Right cardiac atrium (tissue), 5 donors: ENCODE measurements at places on chromosomes 3 and 15. TPM values are rescaled to one million over a fixed set of nuclear protein-coding genes. Genes with fewer than 3 reads are reported as not detected.

TTC21A gene
- polyA plus RNA-seq, result 2.0 TPM

BNC1 gene
- polyA plus RNA-seq, result 0.34 TPM

GXYLT2 gene
- polyA plus RNA-seq, result 12.5 TPM

ACTRT3 gene
- polyA plus RNA-seq, result 1.1 TPM

GPR149 gene
- not detected for polyA plus RNA-seq

DNA sequence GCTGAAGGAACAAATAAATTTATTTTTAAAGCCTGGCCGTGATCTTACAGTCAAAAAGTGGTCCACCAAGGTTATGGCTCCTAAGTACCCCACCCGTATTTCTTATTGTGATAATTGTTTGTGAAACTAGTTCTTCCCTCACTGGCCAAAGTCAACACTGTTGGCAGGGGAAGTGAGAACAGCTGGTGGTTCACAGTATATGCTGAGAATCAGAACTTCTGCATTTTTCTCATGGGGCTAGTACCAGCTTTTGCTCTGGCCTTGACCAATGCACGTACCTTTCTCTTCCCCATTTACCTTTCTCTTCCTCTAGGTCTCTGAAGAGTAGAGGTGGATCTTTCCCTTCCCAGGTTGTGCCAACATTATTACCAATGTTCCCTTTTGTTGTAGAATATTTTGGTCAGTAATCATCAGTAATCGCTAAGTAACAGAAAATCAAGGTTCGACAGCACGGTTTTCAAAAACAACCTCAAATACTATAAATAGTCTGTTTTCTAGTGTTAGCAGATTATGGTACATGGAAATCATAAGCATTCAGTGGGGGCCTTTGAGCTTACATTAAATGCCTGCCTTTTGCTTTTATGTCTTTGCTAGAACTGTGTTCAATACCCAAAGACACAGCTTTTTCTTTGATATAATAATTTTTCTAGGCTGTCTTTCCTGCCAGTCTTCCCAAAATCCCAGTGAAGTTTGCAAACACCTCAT, 268.0 kb downstream of the LPP start:
- DNase-seq, result no peak

- no peak for DNase-seq
Observed at GRCh38 chr15:60223176-60223575, 174.6 kb downstream of the ANXA2 start.

- DNase-seq, result no peak
Observed at GRCh38 chr15:41133454-41133853, 17.4 kb upstream of the INO80 start.

DNA sequence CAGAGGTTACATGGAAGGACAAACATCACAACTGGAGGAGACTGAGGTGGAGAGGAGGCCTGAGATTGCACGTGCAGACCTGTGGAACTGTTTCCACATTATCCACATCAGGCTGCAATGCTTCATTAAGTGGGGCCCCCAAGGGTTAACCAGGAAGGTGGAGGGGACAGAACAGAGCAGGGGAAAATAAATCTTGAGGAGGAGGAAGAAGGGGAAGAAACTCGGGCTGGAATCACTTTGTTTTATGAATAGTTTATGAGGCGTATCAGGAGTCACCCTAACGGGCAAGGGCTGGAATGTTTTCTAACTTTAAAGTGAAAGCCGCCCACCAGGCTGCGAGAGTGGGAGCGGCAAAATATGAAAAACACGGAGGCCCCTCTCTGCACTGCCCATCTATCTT, 154.9 kb downstream of the WNT5A start:
- no peak for DNase-seq

DNA sequence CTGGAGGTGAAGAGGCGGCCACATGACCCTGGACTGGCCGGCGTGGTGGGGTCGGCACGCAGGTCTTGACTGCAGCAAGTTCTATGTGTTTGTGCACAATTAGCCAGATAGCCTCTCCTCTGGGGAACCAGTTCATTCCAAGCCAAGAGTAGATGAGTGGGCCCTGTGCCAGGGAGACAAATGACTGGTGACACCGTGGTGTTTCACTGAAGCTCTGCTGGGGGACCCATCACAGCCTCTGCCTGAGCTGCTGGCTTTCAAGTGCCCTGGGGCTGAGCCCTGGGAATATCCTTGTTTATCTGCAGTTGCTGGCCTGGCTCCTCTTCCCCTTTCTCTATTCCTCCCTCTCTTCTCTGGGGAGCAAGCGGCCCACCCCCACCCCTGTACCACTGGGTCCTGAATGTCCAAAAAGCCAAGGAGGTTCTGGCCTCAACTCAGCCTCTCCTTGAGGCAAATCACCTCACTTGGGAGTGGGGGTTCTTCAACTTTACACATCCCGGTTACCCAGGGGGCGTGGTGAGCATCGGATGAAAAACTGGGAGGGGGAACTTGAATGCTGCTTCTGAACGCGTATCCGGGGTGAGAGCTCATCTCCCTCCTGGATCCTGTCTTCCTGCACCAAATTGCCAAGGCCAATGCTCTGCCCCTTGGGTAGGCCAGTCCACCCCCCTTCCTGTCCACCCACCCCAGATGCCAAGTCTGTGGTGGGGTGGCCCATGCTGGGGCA, 199.6 kb upstream of the LYSMD4 start:
- peak; percentile 78 for DNase-seq

DNA sequence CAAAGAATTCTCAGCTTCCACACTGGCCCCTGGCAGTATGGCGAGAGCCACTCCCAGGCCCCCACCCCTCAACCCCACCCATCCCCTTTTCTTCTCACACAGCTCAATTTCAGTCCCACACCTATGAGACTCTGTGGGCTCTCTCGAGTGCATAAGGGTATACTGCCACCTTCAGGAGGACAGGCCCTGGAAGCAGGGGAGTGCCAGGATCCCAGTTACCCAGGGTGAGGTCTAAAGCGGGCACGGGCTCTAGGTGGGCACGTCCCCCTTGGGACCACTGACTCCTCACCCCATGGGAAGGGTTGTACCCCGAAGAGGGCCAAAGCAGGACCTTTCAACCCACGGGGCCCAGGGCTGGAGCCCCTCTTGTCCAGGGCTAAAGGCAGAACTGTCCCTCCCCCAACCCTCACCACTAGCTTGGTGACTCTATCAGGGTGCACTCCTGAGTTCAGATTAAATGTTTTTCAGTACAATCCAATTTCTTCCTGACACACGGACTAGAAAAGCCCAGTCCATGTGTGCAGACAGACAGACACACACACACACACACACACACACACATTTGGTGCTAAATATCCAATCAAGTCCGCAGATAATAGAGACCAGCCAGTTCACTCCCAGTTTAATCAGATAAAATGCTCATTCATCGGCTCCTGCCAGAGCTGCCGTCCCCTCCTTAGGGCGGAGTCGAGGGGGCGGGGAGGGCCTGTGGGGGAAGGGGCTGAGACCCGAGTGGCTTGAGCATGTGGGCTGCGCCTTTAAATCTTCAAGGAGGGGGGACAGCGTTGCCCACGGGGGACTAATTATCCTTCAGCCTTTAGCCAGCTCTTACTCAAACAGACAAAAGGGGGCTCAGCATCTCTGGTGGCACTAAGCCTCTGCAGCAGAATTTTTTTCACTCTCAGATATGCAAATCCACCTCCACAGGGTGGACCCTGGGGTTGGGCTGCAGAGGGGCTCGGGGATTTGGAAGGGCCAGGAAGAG, 59.3 kb downstream of the CYP11A1 start:
- peak; percentile 51 for DNase-seq

DNA sequence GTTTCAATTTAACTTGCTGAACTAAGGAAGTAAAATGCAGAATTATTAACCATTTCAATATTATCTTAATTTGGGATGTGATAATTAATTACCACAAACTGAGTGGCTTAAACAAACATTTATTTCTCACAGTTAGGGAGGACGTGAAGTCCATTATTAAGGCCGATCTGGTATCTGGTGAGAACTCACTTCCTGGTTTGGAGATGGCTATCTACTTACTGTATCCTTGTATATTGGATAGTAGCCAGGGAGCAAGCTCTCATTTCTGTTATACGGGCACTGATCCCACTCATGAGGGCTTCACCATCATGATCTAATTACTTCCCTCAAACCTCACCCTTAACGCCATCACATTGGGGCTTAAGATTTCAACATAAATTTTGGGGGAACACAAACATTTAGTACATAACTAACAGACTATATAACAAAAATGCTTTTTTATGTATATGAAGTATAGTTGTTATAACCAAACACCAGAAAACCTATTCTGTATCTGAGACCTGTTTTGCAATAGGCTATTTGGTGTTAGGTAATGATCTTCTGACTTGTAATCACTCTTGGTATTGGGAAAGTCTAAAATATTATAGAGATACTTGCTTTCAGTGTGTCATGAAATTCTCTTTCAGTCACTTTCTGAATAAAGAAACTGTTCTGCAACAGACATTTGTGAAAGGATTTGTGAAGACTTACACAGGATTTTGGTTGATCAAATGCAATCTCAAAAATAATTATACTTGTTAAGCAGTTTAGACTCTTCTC, 4.7 kb upstream of the KPNA4 start:
- no peak for DNase-seq
